ENCODE measurements at places on chromosomes 6 and 20.

- no peak for DNase-seq
Measured at GRCh38 chr6:167122827-167123657, at the start of gene CCR6. CCR6 (plus strand) TSS chr6:167123096; CDS start chr6:167136135, 13,039 bp downstream.

- DNase-seq: no peak
Measured at GRCh38 chr6:127147534-127147933, 29.1 kb downstream of the RSPO3 start.

DNA sequence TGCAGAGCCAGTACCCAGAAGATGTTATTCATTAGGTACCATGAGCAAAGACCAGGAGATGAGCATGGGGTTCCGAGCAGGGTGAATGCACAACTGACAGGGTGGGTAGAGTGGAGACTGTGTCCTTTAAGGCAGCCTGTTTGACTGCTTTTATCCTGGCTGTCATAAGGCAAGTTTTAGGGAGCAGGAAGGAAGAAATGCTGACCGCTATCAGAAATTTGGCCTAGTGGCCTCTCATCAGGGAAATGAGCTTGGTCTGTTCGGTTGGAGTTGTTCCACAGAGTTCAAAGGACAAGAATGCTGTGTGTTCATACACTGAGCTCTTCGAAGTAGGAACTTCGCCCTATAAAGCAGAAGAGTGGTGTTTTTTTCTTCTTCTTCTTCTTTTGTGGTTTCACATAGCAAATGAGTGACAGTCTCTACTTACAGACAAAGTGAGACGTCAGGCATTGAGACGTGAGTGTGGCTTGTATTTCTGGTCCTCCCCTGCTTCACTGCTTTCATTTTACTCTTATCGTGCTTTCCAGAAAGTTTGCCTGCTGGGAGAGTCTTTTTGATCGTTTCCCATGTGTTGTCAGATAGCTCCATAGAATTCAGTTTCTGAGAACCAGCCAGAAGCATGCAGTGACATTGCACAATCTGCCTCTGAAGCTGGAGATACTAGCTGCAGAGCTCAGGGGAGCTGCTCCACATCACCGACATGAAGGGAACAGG lies at the start of gene CASS4:
Gene CASS4 (plus strand): TSS at position 502 of the 714 bp plus-strand sequence. CDS start 199 bp downstream, at position 701.
- DNase-seq: peak; percentile 41

DNA sequence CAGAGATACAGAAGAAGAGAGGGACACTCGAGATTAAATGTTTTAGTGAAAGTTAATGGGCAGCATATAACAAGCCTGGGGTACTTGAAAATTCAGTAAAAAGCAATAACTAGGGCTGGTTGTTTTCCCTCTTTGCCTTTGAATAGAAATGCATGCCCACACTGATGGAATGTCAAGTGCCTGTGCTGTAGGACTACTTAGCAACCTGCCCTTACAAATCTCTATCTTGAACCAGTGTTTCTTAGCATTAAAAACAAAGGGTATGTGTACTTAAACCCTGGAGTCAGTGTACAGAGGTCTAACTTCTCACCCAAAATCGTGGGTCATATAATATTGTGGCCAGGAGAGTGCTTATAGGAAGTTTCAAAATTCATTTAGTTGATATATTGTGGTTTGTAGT lies 37.1 kb downstream of the RNF144B start:
- DNase-seq: no peak

DNA sequence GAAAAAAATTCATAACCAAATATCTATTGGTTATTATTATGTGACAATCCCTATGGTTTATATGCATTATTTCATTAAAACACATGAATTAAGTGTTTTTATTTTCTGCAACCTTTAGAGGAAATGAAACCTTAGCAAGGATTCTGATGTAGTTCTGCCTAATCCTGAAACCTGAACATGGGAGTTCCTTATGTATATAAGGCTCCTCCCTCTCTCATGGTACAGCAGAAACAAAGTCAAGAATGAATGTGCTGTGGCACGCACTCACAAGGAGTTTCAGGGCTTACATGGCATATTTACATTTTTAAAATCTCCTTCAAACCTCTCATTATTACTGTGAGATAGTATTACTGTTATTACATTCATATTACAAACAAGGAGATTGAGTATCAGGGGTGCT lies 426.4 kb upstream of the CITED2 start:
- no peak for DNase-seq

GRCh38 chr6:9439621-9440330 lies 975.1 kb downstream of the TFAP2A start:
- DNase-seq: no peak

- no peak for DNase-seq
Measured at GRCh38 chr20:36179170-36179945, 24.8 kb downstream of the EPB41L1 start.

- no peak for DNase-seq
Measured at GRCh38 chr20:44028003-44028730, 113.5 kb downstream of the TOX2 start.

- DNase-seq: no peak
Measured at GRCh38 chr6:3349388-3350251, 90.9 kb downstream of the PSMG4 start.

DNA sequence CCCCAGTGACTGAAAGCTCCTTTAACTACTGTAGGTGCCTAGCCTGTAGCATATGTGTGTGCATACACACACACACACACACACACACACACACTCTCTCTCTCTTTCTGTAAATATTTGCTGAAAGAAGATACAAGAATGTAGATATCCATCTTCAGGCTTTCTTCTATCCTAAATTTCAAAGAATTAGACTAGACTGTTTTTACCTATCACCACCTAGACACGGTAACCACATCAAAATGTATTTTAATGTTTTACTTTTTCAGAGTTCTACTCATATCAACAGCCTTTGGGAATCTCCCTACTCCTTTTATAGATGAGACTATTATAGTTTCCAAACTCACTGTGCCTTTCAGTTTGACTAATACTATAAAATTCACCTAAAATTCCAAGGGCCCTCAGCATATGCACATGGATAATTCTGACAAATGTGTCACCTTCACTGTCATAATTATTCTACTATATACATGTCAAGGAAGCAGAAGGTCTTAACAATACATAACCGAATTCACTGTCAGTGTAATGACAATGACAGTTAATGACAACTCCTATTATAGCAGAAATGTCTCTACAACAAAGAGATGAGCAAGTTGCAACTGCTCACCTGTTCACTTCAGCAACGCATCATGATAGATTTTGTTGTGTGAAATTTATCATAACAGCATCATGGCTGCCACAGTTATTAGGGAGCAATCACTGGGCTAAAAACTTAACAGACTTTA lies 236.5 kb downstream of the GMPR start:
- DNase-seq: no peak

DNA sequence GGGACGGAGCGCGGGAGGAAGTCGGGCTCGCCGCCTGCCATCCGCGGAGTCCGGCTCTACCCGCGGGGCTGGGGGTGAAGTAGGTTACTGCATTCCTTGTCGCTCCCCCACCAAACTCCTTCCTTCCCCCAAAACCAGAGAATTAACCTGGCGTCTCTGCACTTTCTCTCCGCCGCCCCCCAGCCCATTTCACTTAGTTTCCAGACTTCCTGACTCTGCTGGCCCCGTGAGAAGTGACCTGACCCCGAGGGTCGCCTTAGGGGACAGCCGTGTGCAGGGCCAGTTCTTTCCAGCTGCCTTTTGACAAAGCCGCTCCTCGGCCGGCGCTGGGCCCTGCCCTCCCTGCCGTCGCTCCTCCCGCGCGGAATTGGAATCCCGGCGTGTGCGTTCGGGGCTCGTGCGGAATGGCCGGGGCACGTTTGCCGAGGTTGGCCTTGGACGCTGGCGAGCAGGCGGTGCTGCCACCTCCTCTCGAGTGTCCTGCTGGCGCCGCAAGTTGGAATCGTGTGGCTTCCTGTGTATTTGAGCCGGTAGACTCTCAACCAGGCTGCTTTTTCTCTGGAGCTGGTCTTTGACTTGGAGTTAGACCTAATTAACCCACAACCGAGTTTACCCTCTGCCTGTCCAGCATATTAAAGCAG lies 650 bp downstream of the DCBLD1 start:
- DNase-seq: peak; percentile 37

- peak; percentile 55 for DNase-seq
Measured at GRCh38 chr6:129598244-129599187, 111.5 kb downstream of the ARHGAP18 start.

- peak; percentile 45 for DNase-seq
Measured at GRCh38 chr6:137944793-137945498, 77.9 kb downstream of the TNFAIP3 start.

- peak; percentile 84 for DNase-seq
Measured at GRCh38 chr6:41732591-41733359, 2.6 kb downstream of the TFEB start.

- peak; percentile 76 for DNase-seq
Measured at GRCh38 chr20:50146732-50147662, 6.5 kb downstream of the PEDS1 start.

DNA sequence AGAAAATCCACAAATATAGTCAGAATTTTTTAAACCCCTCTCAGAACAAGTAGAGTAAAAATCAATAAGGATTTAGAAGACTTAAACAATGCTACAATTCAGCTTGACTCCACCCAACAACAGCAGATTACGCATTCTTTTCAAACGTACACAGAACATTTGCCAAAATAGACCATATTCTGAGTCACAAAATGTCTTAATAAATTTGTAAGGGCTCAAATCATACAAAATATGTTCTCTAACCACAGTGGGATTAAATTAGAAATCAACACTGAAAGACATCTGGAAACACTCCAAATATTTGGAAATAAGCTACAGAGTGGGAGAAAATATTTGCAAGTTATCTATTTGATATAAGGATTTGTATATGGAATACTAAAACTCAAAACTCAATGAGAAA lies 164.2 kb upstream of the AKAP12 start:
- no peak for DNase-seq

- no peak for DNase-seq
Measured at GRCh38 chr6:142374965-142375733, 73.3 kb downstream of the ADGRG6 start.

- no peak for DNase-seq
Measured at GRCh38 chr6:125924169-125924568, 32.4 kb upstream of the HINT3 start.

- DNase-seq: no peak
Measured at GRCh38 chr6:70370496-70370895, 42.8 kb upstream of the FAM135A start.

GRCh38 chr20:19231359-19232035 lies 19.1 kb downstream of the SLC24A3 start:
- no peak for DNase-seq

DNA sequence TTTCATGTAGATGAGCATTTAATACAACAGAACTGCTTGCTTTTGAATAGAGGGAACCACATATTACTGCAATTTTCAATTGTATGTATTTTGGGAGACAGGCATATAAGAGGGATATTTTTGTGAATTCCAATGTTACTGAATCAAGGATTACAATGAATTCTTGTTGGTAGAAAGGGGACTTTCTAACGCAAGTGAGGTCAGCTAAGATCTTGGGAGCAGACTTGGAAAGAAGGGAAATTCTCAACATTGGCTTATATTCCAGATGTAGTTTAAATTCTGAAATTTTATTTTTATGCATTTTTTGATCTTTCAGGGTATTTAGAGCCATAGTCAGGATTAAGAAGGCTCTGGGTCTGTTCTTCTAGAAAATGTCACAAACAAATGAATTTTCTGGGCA lies 43.3 kb upstream of the CTAGE9 start:
- DNase-seq: no peak

DNA sequence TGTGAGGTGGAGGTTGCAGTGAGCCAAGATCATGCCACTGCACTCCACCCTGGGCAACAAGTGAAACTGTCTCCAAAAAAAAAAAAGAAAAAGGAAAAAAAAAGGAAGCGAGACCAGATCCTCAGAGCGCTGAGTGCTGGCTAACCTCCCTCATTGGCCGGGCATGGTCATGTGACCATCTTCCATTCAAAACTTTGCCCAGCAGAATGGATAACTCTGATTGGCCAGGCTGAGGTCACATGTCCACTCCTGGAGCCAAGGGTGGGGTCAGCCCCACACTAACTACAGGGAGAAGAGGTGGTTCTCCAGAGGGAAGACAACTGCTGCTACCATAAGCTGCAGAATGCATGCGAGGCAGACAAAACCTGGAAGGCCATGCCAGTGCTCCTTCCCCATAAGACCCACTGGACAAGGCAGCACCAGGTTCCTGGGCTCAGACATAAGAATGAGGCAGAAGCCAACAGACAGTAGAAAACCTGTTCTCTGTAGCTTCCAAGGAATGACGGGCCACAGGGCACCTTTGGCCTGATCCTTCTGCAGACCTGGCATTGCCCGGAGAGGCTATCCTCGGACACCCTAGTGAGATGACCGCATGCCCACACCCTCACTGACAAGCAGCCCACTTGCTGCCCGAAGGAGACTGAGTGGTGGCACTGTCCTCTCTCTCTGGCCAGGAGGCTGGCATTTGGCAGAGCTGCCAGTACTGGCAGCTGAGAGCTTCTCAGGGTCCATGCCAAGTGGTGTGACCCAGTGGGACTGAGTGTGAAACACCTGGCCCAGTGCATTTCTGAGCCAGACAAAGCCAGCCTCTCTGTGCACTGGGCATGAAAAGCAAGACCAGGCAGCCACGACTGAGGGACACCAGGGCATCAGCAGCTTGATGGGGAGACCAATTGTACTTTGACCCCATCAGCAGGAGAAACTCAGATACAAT lies 311.9 kb upstream of the SULF2 start:
- DNase-seq: no peak

DNA sequence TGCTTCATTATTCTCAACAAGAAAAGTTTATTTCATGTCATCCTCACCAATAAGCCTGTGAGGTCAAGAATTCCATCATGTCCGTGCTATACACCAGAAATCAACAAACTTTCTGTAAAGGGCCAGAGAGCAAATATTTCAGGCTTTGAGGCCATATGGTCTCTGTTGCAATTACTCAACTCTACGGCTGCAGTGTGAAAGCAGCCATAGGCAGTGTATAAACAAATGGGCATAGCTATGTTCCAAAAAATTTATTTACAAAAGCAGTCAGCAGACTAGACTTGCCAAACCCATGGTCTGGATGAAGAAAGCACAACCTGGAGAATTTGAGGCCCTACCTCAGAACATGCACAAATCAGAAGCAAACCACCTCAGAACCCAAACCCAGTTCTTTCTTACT lies 118.5 kb downstream of the PCSK2 start:
- DNase-seq: no peak

DNA sequence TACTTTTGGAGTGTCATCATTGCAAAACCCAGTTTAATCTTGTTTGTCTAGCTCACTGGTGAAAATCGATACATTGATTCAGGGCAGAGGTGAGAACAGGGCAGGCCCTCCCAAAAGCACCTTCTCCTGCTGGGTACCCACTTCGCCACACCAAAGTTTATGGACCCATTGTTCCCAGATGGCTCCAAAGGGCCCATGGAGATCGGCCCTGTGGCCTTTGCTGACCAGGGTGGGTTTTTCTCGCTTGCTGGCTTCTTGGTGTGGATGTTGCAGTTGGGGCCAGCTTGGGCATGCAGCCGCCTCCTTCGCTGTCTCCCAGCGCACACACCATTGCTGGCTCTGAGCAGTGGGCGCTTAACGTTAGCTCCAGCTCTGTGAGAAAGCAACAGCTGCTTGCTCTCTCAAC lies 178.1 kb upstream of the PDE10A start:
- no peak for DNase-seq

DNA sequence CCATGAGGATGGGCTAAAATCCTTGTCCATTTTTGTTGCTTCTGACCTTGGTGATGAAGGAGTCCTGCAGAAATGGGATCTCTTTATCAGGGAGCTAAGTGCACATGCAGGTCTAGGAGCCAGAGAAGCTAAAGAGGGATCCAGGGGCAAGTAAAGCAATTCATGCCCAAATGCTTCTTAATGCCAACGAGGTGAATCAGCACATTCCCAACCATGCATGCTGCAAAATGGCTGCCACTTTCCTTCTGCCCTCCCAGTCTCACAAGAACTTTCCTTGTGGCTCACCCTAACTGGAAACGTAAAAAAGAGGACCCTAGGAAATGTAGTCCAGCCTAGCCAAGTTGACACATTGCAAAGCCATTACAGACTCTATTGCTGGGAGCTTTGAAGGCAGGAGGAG lies 298.4 kb downstream of the MAFB start:
- DNase-seq: no peak

Data from GM10248 (cell line).